ENCODE measurements at places on chromosomes 5 and 9. TPM values are rescaled to one million over a fixed set of nuclear protein-coding genes. Genes with fewer than 3 reads are reported as not detected.

DNA sequence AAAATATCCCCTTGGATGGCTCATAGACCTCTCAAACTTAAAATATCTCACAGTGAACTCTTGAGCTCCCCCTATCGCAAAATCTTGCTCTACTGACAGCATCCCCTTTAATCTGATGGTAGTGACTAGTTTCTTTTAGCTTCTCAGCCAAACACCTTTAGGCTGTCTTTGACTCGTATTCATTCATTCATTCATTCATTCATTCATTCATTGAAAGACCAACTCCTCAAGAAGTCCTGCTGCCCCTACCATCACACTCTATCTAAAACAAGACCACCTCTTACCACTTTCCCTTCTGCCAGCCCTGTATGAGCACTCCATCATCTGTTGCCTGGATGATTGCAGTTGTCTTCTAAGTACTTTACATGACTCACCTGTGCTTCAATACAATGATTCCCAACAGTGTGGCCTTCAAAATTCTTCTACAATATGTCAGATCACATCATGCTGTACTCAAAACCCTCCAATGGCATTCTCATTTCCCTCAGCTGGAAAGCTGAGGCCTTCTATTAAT lies 46.8 kb downstream of the ITGA2 start:
- DNase-seq, result no peak

GRCh38 chr5:12245429-12245828 lies 341.2 kb upstream of the CTNND2 start:
- DNase-seq, result peak; percentile 59

DNA sequence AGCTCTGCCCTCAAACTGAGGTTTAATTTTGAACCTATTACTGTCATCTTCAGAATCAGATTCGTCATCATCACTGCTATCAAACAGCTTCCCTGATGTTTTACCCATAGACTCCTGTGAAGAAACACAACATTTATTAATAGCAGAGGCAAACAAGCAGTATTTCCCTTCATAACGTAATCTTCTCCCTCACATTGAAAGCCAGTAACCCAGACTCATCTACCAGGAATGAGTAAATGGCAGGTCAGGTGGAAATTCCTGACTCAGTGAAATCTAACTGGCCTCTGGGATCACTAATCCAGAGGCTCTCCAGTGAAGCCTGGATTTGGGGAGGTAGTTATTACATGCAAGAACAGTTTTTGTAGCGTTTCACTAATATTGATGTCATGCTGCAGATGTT lies 14.6 kb downstream of the NOL8 start:
- no peak for DNase-seq

- DNase-seq, result no peak
Measured at GRCh38 chr9:114263853-114264510, 58.9 kb upstream of the ORM1 start.

DNA sequence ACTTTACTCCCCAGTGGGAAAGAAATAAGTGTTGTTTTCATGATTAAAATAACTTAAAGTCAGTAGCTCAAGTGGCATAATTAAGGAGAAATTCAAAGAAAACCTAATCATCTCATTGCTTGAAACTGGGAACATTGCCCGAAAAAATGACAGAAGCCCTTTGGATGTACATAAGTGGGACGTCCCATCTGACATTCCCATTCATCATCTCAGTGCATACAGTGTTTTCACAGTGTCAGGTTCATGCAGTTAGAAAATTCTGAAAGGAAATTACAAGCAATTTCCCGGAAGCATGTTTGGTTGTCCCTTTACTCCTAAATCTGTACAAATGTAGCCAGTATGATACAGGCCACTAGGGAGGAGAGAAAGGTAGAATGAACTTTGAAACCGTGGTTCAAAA lies 95.6 kb downstream of the ADAMTS16 start:
- DNase-seq, result no peak

DNA sequence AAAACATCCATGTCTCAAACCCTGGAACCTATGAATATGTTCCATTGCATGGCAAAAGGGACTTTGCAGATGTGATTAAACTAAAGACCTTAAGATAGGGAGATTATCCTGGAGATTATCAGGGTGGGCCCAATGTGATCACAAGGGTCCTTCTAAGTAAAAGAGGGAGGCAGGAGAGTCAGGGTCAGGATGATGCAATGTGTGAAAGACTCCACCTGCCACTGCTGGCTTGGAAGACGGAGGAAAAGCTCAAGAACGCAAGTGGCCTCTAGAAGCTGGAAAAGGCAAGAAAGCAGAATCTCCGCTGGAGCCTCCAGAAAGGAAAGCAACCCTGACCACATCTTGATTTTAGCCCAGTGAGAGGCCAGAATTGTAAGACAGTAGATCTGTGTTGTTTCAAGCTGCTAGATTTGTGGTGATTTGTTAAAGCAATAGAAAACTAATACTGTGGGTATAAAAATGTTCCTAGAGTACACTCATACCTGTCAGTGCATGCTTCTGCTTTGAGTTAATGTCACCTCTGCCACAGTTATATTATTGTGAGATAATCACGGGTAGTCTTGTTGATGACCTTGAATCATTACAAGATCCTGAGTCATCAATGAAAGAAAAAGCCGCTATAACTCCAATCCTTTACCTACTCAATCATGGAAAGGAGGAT lies 93.5 kb upstream of the TNPO1 start:
- no peak for DNase-seq

DNA sequence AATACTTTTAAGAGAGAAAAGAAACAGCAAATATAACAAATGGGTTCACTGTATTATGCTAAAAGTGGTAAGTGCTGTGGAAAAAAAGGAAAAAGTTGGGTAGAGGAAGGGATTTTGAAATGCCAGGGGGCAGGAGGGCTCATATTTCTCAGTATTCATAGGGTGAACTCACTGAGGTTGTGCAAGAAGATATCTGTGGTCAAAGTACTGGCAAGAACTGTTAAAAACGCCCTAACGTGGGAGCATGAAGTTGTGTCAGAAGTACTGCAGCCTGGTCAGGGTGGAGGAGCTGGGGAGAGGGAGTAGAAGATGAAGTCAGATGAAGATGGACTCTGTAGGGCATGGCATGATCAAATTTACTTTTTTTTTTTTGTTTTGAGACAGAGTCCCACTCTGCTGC lies 31.2 kb upstream of the SLC28A3 start:
- no peak for DNase-seq

GRCh38 chr5:41445937-41446563 lies 64.4 kb downstream of the PLCXD3 start:
- DNase-seq, result no peak

DNA sequence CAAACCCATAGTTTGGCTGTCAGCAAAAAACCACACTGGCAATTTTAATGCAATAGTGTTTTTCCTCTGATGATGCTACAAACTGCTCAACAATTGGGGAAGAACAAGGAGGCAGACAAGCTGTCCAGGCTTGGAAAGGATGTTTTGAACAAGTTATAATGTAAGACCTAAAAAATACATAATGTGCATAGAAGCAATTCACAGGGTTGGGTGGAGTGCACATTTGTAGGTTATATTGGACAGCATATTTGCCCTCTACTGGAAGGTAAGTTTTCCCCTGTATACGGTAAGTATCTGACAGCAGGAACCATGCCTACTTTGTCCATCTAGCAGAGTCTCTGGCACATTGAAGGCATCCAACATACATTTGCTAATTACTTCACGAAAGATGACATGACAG lies 114.3 kb upstream of the PUM3 start:
- no peak for DNase-seq

GRCh38 chr5:178420354-178420781 lies 169.8 kb downstream of the COL23A1 start:
- no peak for DNase-seq

GRCh38 chr5:109690975-109691574 lies 1.3 kb downstream of the MAN2A1 start:
- DNase-seq, result peak; percentile 78

- DNase-seq, result no peak
Measured at GRCh38 chr5:55304584-55304983, 2.9 kb downstream of the DHX29 start.

- no peak for DNase-seq
Measured at GRCh38 chr5:1004461-1005248, 3.9 kb upstream of the NKD2 start.

DNA sequence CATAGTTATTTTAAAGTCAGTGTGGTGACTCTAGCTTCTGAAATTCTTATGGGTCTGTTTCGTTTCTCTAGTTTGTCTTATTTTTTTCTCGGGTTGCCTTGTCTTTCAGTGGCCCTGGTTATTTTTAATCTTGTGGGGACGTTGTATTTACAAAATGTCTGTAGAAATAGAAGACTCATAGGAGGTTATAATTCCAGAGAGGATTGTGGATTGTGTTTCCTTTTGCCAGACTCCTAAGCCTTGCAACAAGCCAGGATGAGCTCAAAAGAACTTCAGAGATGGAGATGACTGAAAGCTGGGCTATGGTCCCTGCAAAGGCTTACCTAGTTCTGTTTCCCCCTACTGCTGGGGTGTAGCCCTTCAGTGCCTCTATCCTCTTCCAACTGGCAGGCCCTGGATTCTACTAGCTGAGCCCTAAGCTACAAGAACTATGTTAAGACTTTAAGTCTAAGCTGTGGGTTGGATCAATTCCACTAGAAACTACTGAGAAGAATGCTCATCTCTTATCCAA lies 32.2 kb upstream of the LECT2 start:
- no peak for DNase-seq

- no peak for DNase-seq
Measured at GRCh38 chr5:145598983-145599382, 236.2 kb downstream of the PRELID2 start.

DNA sequence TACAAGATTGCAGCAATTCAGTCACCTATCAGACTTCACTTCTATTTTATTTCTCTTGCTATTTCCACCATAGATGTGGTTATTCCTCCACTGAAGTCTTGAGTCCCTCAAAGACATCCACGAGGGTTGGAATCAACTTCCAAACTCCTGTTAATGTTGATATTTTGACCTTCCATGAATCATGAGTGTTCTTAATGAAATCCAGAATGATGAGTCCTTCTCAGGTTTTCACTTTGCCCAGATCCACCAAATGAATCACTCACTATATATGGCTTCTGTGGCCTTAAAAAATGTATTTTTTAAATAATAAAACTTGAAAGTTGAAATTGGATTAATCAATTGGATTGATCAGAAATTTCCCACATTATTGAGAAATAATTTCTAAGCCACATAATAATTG lies 1821.0 kb downstream of the EFNA5 start:
- no peak for DNase-seq

DNA sequence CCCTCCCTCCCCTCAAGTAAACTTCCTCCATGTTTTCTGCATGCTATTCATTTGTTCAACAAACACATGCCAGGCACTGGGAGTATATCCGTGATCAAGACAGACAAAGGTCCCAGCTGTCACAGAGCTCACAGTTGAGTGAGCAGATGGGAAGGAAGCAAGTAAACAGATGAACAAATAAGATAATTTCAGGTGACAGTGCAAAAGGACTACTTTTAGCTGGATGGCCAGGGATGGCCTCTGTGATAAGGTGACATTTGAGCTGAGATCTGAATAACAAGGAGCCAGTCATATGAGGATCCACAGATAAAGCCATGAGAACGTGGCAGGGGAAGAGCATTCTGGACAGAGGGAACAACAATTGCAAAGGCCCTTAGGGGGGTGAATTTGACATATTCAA lies 121.7 kb upstream of the RAD23B start:
- DNase-seq, result no peak

GRCh38 chr5:7793895-7794294 lies 57.0 kb downstream of the CFAP90 start:
- DNase-seq, result no peak

GRCh38 chr5:167643631-167644280 lies 647.7 kb upstream of the WWC1 start:
- DNase-seq, result peak; percentile 19

- peak; percentile 18 for DNase-seq
Measured at GRCh38 chr5:72478684-72479083, 28.5 kb downstream of the ZNF366 start.

DNA sequence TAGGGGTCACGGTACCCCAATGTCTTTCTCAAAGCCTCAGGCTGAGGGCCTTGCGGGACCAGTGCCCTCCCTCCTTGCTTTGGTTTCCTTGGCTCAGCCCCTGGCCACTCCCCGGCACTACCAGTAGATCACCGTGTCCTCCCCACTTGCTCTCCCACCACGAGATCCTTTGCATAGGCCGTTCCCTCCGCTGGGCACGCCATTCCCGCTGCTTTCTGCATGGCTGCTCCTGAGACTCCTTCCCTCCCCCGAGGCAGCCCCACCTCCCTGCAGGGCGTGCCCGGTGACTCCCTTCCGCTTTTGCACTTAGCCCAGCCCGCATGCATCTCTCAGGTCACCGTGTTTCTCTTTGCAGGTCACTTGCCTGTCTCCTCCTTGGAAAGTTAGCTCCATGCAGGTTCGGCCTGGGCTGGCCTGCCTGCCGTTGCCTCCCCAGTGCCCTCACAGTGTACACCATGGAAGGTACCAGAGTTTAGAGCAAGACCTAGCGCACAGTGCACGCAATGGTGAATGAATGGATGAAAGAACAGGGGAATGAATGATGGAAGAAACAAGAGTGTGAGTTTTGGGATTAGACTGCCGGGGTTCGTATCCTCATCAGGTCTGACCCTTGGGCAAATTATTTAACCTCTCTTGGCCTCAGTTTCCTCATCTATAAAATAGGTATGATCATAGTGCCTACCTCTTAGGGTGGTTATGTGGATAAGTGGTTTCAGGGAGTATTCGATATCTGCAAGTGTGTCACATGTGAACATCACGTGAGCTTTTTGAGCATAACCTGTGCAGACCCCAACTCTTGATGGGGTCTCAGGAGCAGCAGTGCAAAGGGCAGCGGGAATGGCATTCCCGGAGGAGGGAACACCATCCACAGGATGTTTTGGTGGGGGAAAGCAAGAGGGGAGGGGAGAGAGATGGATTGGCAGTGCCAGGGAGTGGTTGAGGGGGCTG lies 214.3 kb downstream of the C9orf50 start:
- no peak for DNase-seq

DNA sequence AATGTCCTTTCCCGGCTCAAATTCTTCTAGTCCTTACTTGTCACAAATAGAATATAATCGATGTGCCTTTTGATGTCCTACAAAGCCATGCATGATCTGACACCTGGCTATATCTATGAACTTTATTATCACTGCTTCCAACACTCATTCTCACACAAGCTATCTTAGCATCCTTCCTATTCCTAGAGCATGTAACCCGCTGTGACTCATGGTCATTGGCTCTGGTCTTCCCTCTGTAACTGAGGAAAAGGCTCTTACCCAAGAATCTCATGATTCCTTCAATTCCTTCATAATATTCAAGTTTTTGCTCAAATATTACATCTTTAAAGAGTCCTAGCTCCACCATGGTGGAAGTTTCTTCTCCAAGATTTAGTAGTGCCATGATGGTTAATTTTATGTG lies 480.0 kb upstream of the PAPPA start:
- peak; percentile 81 for DNase-seq

Gene TMEM171
- total RNA-seq, result 15.7 TPM

Gene OLFM1
- total RNA-seq, result 41.2 TPM

Gene C5orf58
- not detected for total RNA-seq

Gene AFAP1L1
- total RNA-seq, result 1.4 TPM

Gene FOXD4L5
- not detected for total RNA-seq

Gene SLC25A46
- 112 TPM for total RNA-seq

Gene CDK9
- 36.9 TPM for total RNA-seq

Gene MYMK
- not detected for total RNA-seq

Gene PLAC8L1
- not detected for total RNA-seq

Gene ATP6V0E1
- 419 TPM for total RNA-seq

Gene HNRNPK
- total RNA-seq, result 631 TPM

Gene BTNL8
- 0.71 TPM for total RNA-seq

Gene DAB2
- 46.1 TPM for total RNA-seq

Gene ANKRD55
- not detected for total RNA-seq

Gene SLC12A7
- total RNA-seq, result 10.2 TPM

Gene FOXD4L6
- total RNA-seq, result not detected

Gene PROB1
- total RNA-seq, result 0.17 TPM

Gene LECT2
- not detected for total RNA-seq
